ENCODE measurements at places on chromosomes 1 and 21.

DNA sequence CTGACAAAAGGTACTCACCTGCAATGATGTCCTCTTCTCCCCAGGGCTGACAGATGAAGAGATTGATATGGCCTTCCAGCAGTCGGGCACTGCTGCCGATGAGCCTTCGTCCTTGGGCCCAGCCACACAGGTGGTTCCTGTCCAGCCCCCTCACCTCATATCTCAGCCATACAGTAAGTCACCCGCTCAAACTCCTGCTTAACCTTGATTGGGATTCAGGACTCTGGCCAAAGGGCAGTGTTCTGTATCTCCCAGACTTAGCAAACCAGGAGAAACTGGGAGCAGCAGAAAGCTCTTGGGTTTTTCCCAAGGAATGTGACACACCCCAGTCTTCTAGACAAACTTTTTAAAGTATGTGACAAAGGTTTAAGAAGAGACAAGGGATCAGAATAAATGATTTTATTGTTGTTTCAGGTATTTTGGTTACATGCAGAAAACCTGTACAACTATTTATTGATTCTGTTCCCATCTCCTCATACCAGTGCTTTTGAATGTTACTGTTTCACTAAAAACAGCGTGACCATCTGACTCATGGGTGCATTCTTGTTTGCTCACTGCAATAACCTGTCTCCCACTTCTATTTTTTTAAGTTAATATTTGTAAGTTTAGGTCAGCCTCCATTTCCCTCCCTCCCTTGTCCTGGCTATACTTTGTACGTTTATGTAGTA, 124.6 kb downstream of the PEX14 start:
- peak; percentile 73 for DNase-seq

DNA sequence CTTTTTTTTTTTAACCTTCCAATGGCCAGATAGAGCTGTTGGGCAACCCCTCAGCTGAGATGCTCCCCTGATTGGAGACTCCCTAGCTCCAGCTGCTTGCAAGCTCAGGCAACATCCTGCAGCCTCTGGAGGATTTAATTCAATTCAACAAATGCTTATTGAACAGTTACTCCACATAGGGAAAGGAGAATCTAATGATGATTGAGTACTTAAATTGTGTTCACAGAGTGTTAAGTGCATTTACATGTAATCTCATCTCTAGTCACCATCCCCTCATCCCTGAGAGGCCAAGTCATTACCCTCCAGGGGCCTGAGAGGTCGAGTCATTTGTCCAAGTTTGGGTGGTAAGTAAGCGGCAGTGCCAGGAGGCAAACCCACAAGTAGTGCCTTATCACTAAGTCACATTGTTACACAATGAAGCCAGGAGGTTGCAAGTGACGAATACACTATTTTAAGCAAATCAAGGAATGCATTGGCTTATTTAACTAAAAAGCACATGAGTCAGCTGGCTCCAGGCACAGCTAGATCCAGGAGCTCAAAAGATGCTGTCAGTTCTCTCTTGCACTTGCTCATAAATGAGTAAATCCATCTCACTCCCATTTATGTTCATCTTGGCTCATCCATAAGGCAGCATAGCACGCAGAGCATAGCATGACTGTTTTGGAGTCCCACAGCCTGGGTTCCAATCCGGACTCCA, 64.3 kb downstream of the OPTC start:
- DNase-seq: peak; percentile 100

- peak; percentile 36 for DNase-seq
These were observed 76.4 kb downstream of the ST3GAL3 start for GRCh38 chr1:43783671-43784205.

GRCh38 chr1:191589536-191589935, 568.7 kb upstream of the RGS18 start:
- DNase-seq: no peak

DNA sequence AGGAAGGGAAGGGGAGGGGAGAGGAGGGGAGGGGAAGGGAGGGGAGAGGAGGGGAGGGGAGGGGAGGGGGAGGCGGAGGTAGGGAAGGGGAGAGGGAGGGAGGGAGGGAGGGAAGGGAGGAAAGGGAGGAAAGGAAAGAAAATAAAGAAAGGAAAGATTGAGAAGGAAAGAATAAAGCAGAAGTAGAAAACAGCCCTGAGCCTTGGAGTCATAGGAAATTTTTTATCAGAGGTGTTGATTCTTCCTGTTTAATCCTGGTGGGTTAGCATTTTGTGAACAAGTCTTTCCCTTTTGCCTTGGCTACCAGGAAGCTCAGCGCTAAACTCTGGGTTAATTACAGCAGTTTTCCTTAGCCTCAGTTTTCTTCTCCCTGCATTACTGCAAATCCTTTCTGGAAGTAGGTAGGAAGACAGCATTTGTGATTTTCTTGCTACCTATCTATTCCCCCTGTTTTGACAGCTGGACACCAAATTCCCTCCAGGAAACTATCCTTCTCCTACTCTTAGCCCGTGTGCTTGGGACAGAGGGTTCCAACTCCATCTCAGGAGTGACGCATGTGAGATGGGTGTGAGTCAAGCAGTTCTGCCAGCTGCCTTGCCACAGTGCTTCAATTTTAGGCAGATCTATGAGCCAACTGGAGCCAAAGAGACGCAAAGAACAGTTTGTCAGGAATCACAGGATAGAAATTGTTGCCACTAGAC, 26.9 kb downstream of the TOMM20 start:
- peak; percentile 86 for DNase-seq

- DNase-seq: no peak
These were observed 247.5 kb downstream of the NEGR1 start for GRCh38 chr1:72034827-72035226.

DNA sequence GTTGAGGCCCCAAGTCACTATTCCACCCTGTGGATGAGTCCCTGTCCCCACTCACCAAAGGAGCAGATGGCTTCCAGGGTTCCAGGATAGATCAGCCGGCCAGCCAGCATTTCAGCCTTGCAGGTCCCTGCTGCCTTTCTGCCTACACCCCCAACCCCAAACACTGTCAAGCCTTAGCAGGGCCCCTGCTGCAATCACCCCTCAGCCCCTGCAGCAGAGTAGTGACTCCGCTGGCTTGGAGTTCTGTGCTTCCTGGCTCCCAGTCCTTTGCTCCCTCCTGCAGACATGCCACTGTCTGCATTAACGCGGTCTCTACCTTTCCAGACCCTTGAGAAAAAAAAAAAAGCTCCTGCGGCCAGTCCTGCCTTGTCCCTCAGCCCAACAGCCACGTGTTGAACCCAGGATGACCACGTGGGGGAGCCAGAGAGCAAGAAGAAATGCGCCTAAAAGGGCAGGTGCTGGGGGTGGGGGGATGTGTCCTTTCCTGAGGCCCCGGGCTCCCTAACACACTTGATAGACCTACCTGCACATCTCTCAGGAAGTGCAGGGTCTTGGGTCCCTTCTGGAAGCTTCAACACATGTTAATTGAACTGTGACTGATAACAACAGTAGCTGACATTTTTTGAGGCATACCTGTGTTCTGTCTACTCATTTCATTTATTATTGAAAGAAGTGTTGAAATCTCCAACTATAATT, 37.4 kb downstream of the RASSF5 start:
- DNase-seq: peak; percentile 46

- no peak for DNase-seq
These were observed 200.4 kb downstream of the HUNK start for GRCh38 chr21:32073190-32073589.

DNA sequence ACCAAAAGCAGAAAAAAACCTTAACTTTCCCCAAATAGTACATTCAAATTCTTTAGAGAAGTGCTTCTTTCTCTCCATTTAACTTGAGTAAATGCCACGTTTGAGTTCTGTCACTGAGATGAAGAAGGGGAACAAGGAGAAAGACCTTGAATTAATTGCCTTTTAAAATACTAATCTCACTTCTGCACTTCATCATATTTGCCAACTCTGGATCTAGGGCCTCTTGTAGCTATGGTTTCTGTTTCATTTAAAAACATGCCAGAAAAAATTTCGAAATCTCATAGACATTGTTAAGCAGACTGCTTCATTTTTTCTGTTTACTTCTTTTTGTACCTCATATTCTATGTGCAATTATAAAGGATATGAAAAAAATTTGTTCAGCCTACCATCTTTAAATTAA, 24.6 kb downstream of the MIXL1 start:
- DNase-seq: peak; percentile 29

- peak; percentile 33 for DNase-seq
These were observed 23.0 kb downstream of the DPH5 start for GRCh38 chr1:101002551-101002950.

DNA sequence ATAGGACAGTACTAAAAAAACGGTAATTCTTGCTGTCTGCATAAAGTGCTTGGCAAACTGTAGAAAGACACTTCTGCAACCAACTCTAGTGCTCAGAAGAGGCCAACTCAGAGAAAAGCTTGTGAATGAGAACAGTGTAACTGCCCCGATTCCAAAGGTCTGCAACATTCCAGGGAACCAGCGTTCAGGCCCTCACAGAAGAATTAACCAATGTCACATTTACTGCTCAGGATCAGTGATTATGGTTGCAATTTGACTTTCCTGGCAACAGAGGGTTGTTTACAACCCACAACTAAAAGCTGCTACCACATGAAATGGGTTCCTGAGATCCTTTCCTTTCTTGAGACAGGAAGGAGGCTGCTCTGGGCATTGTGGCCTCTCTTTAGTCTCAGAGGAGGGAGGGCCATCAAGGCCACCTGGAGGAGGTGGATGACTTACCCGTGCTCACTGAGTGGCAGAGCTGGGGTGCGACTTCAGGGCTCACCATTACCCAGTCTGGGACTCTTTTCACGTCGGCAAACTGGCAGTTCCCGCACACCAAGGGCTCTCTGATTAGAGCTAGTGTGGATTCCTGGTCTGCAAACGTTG, 15.3 kb downstream of the SRSF4 start:
- DNase-seq: no peak

DNA sequence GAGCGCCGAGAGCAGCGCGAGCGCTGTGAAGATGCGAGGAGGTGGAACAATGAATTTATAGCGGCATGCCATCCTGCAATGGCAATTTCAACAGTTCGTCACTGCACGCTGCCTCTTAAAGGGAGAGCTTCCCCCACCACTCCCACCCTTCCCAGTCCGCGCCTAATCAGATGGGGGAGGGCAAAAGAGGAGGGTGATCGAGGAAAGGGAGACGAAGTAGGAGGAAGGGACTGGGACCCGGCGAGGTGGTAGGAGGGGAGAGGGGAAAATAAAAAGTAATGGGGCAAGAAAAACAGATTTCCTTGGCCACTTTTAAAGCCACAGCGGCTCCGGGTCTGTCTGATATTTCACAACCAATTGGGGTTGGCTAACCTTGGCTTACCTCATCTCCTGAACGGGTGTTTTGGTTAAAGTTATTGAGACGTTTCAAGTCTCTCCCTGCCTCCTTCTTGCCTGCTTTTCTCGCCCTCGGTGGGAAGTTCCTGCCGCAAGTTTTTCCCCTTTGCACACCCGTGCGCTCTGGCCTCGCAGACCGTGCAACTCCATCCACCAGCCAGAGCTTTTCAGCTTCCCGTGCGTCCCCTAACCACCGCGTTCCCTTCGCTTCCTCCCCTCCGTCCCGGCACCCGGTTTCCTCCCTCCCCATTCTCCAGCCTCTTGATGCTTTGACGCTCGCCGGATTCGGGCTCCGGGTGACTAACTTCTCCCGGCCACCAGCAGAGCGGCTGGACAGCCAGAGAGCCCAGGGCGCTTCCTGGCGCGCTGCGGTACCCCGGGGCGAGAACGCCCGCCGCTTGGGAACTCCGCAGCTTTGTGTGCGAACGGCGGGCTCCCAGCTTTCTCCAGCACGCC, at the start of gene ADAMTS5:
Gene ADAMTS5 (minus strand): TSS at position 27 of the 852 bp plus-strand sequence. CDS start 697 bp downstream, outside the sequence.
- DNase-seq: peak; percentile 82
